ENCODE measurements at places on chromosomes 16 and 17. TPM values are rescaled to one million over a fixed set of nuclear protein-coding genes. Genes with fewer than 3 reads are reported as not detected.

DNA sequence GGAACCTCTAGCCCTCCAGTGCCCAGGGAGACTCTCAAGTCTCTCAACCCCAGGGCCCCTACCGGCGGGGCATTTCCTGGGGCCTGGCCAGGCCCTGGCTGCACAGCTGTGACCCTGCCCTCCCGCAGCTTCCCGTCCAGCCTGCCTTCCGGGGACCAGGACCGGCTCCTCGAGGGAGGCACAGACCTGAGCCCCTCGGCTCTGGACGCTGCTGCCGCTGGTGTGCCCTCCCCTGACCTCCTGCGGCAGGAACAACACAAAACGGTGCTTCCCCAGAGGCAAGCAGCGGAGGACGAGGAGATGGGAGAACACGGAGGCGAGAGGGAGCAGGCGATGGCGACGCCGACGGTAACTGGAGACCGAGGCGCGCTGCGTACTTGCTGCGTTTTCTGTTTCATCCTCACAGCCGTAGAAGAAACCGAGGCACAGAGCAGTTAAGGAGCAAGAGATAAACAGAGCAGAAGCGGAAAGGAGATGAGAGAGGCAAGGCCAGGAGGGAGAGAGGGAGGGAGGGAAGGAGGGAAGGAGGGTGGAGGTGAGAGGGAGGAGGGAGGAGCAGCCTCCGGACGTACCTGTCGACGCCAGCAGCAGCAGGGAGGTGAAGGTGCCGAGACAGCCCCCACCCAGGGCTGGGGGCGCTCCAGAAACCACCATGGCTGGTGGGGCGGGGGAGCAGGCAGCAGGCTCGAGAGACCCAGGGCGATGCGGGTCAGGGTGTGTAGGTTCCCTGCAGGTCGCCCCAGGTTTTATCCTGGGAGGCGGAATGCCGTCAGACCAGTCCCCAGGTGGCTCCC is at the start of gene PRSS22:
Gene PRSS22, minus strand, starts transcription at position 720 of the 794 bp plus-strand sequence. Its CDS starts 66 bp downstream, at position 654.
- no peak for DNase-seq
- peak within 1 kb of the TSS; percentile 47 for H3K27ac ChIP-seq
- peaks cover 20% of the 10 kb centered on the region for H3K4me1 ChIP-seq
- peaks cover 3% of the 10 kb centered on the region for H3K36me3 ChIP-seq
- H3K27me3 ChIP-seq = no peaks in the 10 kb centered on the region

- peaks cover 40% of the 10 kb centered on the region for H3K4me1 ChIP-seq
- no peak overlapping the region for H3K4me3 ChIP-seq
- peaks cover under 1% of the 10 kb centered on the region for H3K36me3 ChIP-seq
- peak overlapping the region; percentile 58 for H3K27ac ChIP-seq
- no peaks in the 10 kb centered on the region for H3K27me3 ChIP-seq
- DNase-seq = no peak
Measured at GRCh38 chr17:39928858-39929645, 1.5 kb downstream of the LRRC3C start.

PGS1 gene
- polyA plus RNA-seq = 21.1 TPM

DNA sequence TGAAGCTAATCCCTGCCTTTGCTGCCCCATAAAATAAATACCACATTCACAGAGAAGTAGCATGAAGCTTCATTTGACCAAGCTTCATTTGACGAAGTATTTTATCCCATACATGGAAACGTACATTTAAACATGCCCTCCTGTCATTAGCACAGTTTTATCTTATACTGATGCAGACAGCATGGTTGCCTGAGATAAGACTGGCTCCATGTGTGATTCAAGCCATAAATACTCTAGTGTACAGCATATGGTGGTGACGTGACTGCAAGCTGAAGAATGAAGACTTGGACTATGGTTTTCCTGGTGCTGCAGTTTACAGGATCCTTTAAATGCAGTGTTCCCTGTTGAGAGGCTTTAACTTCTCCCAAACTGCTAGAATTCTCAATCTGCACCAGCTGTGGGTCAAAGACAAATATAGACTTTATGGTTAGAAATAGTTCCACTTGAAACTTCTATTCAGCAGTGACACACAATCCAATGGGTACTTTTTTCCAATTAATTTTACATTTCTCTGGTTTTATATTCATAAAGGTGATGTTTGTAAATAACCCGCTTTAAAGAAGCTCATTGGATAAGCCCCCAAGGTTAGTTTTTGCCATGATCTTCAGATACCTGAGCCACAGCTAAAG is 64.9 kb downstream of the CYB561 start:
- no peaks in the 10 kb centered on the region for H3K27me3 ChIP-seq
- DNase-seq = no peak
- no peaks in the 10 kb centered on the region for H3K36me3 ChIP-seq
- no peak overlapping the region for H3K27ac ChIP-seq
- no peaks in the 10 kb centered on the region for H3K4me1 ChIP-seq

- H3K36me3 ChIP-seq = peaks cover 25% of the 10 kb centered on the region
- peak overlapping the region; percentile 100 for H3K4me3 ChIP-seq
- no peak for DNase-seq
Measured at GRCh38 chr17:38851434-38851833, 2.1 kb downstream of the RPL23 start.

DNA sequence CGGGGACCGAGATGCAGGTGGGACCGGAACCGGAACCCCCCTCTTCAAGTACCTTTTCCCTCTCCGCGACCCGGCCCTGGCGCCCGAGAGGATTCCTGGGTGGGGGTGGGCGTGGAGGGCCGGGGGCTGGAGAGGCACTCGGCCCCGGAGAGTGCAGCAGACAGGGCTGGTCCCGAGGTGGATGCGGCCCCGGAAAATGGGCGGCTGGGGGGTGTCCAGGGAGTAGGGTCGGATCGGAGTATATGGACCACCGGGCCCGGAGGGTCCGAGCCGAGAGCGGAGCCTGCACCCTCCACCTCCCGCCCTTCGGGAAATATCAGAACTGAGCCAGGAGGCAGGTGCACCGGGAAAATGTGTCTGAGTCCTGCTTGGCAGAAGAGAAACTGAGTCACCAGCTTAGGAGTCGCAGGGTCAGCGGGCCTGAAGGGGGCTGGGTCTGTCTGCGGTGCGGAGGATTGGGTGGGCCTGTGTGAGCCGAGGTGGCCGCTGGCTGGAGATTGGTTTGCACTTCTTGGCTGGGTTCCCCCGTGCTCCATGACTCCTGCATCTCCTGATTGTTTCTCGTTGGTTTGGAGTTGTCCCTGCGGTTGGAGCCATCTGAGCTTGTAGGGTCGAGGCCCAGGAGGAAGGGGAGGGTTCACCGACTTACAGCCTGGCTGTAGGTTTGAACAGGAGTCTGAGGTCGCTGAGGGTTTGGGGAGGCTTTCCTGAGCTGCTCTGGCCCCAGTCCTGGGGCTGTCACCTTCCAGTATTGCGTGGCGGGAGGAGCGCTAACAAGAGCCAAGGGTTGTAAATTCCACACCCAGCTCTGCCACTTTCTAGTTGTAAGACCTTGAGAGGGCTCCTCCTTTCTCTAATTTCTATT is 518 bp downstream of the SH2B1 start:
- no peaks in the 10 kb centered on the region for H3K27me3 ChIP-seq
- peaks cover 9% of the 10 kb centered on the region for H3K4me1 ChIP-seq
- H3K36me3 ChIP-seq = peaks cover 7% of the 10 kb centered on the region
- H3K4me3 ChIP-seq = peak overlapping the region; percentile 71
- DNase-seq = no peak
- peak overlapping the region; percentile 52 for H3K27ac ChIP-seq

- no peak for DNase-seq
- no peak overlapping the region for H3K27ac ChIP-seq
- H3K4me1 ChIP-seq = peaks cover 11% of the 10 kb centered on the region
- H3K4me3 ChIP-seq = no peak overlapping the region
- H3K36me3 ChIP-seq = peaks cover 47% of the 10 kb centered on the region
Measured at GRCh38 chr16:84986102-84986501, 25.2 kb downstream of the ZDHHC7 start.

GRCh38 chr16:71672803-71673581 is 47.0 kb downstream of the MARVELD3 start:
- no peaks in the 10 kb centered on the region for H3K4me1 ChIP-seq
- no peaks in the 10 kb centered on the region for H3K27me3 ChIP-seq
- no peak for DNase-seq
- no peak overlapping the region for H3K4me3 ChIP-seq

MRPL58 gene
- 53.6 TPM for polyA plus RNA-seq

- H3K4me3 ChIP-seq = no peak overlapping the region
- DNase-seq = no peak
- no peaks in the 10 kb centered on the region for H3K4me1 ChIP-seq
- H3K27ac ChIP-seq = no peak overlapping the region
Measured at GRCh38 chr17:2608350-2608913, 15.0 kb downstream of the PAFAH1B1 start.

- no peak for DNase-seq
- H3K4me3 ChIP-seq = no peak overlapping the region
- no peaks in the 10 kb centered on the region for H3K27me3 ChIP-seq
- H3K4me1 ChIP-seq = no peaks in the 10 kb centered on the region
Measured at GRCh38 chr16:64892835-64893785, 228.8 kb downstream of the CDH11 start.

DNA sequence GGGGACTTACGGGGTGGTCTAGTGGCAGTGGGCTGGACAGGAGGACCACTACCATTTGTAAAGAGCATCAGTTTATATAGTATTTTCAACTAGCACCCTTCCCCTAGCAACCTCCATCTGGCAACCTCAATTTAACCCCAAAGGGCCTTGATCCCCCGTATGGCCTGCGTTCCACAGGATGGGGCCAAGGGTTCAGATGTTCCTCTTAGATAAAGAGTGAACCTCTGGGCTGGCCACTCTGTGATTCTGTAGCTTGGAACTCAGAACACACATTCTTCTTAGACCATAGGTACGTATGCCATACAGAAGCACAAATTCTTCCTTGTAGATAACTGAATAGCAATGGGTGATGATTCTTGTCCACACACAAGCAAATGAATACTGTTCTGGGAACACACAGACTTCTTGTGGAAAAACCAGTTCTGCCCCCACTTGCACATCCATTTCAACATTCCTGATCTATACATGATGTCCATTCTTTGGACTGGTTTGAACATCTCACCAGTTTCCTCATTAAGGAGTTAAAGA is 1.9 kb upstream of the GGA2 start:
- no peak for DNase-seq
- H3K36me3 ChIP-seq = peaks cover 1% of the 10 kb centered on the region
- H3K27ac ChIP-seq = no peak overlapping the region
- H3K4me1 ChIP-seq = no peaks in the 10 kb centered on the region
- H3K4me3 ChIP-seq = no peak overlapping the region
- no peaks in the 10 kb centered on the region for H3K27me3 ChIP-seq

All from keratinocyte (primary cell).